ENCODE measurements at places on chromosomes 2 and 18.

DNA sequence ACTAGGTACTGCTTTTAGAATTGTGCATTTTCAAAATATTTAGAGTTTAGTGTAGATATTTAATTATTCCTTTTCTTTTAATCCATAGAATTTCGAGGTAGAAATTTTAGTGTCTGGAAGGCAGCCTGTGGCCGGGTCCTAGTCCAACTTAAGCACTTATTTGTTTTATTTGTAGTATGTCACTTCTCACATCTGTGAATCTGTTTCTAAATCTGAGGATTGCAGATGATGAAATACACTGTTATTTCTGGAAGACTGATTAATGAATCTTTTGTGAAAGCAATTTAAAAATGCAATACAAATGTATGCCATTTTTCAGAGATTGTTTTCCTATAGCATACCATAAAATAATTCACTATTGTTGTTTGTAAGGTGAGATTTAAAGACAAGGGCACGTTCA, 483.9 kb upstream of the TRIB2 start:
- no peak for DNase-seq

DNA sequence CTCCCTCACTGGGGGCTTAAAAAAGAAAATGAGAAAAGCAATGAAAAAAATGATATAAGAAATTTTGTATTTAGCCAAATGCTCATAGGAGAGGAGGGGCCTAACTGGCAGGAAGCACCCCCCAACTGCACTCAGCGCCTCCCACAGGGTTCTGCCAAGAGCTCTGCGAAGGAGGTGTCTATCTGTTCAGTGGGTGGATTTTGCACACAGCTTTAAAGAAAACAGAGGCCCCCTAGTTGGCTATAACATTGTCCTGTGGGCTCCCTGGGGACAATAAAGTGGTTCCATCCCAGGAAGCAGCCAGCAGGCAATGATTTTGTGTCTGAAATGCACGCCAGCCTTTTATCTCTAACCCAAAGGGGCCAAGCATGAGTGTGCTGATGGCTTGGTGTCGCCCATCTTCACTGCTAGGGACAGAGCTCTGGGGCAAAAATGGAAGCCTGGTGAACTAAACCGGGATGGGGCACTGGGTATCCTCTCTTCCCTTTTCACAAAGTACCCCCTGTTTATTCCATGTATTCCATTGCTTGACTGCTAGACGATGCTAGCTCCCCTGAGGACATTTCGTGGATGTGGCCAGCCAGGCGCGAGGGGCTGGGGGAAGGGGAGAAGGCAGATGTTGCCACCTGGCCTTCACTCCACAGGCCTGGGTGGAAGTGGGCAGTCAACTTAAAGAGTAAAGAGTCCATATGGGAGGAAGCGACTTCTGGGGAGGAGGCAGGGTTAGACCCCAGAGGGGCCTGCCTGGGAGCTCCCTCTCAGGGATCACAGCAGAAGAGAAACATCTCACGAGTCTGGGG, 205.7 kb downstream of the CYP26B1 start:
- DNase-seq: no peak

DNA sequence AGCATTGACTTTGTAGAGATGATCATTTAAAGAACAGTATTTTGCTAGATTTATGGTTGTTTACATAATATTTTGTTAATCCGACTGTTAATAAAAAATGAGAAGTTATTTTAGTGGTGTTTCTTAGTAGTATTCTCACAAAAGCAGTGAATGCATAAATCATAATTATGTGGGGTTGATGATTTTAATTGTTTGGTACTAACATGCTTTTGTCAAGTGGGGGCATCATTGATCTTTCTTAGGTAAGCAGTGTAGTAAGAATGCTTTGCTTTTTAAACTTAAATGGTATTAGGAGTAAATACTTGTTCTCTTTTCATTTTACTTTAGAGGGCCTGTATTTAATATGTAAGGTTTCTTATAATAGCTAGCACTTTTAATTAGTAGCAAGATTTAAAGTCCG, 109.2 kb upstream of the OTX1 start:
- DNase-seq: no peak

DNA sequence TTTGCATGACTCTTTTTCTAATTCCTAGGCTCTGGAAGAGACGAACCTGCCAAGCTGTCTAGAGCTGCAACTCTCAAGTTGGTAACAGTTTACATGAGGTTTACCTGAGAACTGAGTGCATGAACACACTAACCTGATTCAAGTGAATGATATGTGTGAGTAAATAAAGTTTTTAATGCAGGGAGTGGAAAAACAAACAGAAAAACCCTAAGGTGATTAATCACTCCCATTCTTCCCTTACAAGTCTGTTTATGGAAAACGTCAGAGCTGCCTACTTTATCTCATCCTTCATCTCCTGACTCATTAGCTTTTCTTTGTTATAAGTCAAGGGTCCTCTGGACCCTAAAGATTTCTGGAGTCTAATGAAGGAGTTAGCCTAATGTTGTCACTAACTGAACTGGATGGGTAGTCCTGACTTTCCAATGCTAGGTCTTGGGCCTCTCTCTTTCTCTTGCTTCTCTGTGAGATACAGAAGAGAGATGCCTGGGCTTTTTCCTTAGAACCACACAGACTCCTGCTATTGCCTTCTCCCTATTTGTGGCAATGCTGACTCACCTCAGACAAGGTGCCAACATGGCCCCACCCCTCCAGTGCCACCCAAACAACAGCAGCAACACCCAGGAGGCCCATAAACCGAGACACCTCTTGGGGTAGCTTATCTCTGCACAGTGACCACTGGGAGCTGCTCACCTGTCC, 952.4 kb downstream of the EPHA4 start:
- DNase-seq: no peak

- no peak for DNase-seq
Measured at GRCh38 chr2:38523728-38524437, 78.8 kb downstream of the HNRNPLL start.

DNA sequence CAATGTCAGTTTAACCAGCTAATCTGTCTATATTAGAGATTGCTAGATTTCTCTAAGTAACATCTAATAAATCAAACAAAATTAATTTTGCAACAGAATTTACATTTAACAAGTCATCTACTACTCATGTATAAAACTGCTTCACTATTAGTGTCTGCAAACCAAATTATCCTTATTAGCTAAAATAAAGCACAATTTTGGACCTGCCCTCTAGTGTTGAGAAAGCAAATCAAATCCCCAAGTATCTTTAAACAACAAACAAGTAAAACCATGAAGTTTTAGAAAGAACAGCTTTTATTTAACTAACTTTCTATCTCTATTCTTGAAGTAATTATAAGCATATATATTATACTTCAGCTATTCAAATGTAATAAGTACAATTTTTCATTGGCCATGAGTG, 113.1 kb upstream of the SP3 start:
- DNase-seq: no peak

GRCh38 chr2:159399716-159400415, 113.4 kb upstream of the WDSUB1 start:
- DNase-seq: no peak

DNA sequence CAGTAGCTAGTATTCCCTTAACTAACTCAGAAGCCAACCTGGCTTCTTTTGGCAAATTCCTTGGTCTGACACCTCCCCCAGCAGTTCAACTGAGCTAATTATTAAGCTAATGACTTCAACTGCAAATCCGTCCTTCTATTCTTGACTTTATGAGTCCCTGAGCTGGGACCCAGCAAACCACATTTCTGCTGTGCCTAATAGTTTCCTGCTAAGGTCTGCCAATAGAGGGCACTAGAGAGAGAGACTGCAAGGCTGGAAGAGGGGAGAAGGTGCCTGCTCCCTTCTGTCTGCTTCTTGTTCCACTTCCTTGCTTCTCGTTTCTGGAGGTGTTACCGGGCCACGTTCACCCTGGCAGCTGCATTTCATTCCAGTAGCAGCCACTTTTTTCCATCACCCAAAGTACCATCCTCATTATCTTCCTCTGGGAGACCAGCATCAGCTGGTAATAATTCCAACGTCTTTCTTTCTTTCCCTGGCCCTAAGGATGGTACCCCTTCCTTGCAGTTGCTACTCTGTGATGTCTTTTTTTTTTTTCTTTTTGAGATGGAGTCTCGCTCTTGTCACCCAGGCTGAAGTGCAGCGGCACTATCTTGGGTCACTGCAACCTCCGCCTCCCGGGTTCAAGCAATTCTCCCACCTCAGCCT, 352.0 kb downstream of the TNS1 start:
- DNase-seq: no peak

DNA sequence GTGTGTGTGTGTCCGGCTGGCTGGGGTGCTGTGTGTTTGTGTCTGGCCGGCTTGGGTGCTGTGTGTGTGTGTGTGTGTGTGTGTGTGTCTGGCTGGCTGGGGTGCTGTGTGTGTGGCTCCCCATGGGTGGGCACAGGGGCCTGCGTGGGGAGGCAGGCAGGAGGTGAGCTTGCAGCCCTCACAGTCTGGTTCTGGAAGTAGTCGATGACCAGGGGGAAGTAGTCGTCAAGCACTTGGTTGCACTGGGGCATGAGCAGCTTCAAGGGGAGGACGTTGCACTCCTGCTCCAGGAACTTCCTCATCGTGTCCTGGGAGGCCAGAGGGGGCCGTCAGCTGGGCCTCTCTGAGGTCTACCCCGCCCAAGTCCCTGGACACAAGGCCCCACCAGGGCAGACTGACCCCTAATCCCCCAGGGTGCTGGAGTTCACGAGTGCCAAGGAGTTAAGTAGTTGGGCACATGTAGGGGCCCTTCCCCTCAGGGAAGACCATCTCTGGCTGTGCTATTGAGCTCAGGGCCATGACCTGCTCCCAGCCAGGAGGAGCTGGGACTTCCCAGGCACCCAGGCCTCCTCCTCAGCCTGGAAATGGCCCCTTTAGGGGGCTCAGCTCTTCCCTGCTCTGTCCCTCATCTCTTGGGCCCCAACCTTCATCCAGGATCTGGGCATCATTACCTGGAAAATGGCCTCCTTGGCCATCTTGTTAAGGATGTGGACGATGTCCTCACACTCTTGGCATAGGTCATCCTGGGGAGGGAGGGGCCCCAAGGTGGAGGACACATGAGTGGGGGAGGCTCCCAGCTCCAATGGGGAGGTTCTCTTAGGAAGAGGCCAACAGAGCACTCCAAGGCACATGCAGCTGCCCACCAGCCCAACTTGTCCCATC, 1.3 kb downstream of the SFTPB start:
- DNase-seq: no peak

GRCh38 chr2:44879269-44880124, 62.0 kb upstream of the SIX3 start:
- DNase-seq: no peak

GRCh38 chr18:65352186-65352585, 398.6 kb upstream of the CDH7 start:
- no peak for DNase-seq

GRCh38 chr2:210663631-210664089, 107.3 kb downstream of the CPS1 start:
- DNase-seq: no peak

DNA sequence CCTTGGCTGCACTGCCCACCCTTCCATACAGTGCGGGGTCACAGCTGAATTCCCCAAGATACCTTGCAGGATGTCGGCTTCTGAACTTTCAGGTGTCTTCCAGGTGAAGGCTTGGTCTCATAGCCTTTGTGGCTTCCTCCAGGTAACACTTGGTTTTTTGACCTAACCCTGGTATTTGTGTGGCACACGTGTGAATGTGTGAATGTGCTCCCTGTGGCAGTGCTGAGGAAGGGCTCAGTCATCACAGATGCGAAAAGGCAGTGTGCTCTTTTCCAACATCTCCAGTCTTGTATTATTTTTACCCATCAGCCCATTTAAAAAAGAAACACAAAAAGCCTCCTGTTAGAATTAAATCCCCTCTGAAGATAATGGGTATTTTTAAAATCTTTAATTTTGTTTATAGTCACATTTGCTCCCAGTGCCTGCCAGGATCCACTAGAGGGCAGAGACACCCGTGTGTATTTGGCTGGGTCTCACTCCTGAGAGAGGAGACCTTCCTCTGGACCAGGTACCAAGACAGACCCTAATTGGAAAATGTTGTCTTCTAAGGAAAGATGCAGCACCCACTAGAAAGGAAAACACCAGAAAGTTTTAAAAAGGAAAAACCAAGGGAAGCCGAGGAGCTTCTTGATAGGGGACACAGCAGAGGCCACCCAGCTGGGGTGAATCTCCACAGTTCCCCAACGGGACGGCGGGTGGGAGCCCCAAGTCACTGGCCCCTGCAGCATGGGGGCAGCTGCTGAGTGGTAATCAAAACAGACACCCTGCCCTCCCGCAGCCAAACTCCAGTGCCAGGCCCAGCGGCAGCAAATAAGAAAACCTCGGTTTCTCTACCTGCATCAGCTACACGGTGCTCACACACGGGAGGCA, 27.7 kb downstream of the FAM110C start:
- DNase-seq: no peak

DNA sequence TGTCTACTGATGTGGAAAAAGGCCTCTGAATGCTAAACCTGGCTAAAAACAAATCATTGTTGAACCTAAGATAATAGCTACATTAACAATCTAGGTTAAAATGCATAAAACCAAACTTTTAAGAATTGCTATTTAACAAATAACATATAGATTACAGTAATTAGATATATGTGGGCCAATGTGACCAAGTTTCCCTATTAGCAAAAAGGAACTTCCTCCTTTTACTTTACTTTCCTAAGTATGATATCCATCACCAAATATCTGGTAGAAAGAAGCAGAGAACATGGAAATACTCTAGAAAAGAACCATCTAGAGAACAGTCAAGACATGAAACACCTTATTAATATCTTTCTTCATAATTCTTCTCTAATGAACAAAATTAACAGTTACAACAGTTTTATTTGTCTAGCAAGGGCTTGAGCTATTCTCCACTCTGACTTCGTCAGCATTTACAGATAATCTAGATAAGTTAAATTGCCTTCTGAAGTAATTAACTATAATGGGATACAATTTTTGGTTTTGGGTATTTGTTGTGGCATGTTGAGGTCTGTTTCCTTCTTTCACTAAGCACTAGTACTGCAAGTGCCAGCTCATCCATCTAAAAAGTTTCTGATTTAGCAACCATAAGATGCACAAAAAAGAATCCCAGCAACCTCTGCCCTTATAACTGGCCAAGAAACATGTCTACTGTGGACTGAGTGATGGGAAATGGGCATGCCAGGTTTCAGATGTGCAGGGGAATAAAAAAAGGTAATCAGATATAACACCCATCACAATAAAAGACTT, 53.3 kb downstream of the MEMO1 start:
- no peak for DNase-seq

DNA sequence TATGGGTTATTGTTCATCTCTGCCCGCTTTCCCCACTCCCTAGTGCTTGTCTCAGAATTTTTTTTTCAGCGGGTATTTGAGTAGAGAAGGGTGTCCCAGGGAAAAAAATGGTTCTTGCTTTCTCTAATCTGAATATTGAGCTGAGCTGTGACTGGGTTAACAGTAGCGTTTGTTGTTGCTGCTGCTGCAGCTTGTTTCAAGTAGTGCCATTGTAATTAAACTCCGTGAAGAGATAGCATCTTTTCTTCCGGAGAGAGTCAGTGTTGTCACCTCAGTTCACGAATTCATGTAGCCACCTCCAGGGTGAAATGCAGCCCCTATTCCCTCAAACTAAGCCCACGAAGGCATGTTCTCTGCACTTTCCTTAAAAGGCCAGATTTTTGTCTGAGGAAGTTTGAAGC, 1.5 kb upstream of the AAK1 start:
- DNase-seq: peak; percentile 30
